T-helper 2 cell (primary cell): ENCODE measurements at places on chromosomes 5 and 9.

- no peak for DNase-seq
These were observed 621.7 kb downstream of the SEMA5A start for GRCh38 chr5:8924054-8924793.

GRCh38 chr5:148607406-148607805 lies 46.9 kb downstream of the HTR4 start:
- no peak for DNase-seq

GRCh38 chr5:35312267-35312666 lies 82.0 kb upstream of the PRLR start:
- DNase-seq, result no peak

DNA sequence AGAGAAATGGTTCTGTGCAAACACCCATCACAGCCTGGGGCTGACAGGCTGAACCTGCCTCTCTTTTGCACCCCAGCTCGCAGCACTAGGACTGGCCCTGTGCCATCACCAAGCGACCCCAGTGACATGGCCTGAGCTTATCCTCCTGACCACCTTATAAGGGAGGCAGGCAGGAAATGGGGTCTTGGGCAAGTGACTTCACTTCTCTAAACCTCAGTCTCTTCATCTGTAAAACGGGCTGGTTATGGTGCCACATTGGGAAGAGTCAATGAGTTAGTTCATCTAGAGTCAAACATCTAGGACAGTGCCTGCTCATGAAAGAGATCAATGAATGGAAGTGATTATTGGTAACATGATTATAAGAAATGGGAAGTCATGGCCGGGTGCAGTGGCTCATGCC lies 6.2 kb downstream of the SNCB start:
- no peak for DNase-seq

DNA sequence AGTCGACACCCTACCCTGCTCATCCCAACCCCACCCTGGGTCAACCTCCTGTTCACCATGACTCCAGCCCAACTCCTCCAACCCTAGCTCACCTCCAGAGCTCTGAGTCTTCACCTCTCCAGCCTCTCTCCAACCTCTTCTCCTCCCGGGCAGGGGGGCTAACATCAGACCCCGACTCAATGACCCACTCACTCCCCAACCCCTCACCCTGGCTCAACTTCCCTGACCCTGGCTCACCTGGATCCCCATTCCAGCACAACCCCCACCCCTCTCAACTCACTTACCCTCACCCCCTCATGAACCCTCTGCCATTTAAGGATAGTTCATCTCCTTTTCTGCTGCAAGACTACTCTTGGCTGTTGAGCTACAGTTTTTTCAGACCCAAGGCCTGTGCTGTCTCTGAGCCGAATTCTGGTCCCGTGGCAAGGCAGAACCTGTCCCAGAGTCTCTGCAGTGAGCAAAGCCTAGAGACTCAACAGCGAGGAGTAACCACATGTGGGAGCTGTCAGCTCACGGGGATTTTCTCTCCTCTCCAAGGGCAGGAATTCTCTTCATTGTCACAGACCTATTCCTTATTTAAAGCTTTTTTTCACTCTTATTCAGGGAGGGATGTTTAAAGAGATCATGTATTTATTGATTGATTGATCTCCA lies 29.8 kb downstream of the ANKRD33B start:
- DNase-seq, result no peak

- no peak for DNase-seq
These were observed 23.5 kb downstream of the GDNF start for GRCh38 chr5:37816331-37816730.

DNA sequence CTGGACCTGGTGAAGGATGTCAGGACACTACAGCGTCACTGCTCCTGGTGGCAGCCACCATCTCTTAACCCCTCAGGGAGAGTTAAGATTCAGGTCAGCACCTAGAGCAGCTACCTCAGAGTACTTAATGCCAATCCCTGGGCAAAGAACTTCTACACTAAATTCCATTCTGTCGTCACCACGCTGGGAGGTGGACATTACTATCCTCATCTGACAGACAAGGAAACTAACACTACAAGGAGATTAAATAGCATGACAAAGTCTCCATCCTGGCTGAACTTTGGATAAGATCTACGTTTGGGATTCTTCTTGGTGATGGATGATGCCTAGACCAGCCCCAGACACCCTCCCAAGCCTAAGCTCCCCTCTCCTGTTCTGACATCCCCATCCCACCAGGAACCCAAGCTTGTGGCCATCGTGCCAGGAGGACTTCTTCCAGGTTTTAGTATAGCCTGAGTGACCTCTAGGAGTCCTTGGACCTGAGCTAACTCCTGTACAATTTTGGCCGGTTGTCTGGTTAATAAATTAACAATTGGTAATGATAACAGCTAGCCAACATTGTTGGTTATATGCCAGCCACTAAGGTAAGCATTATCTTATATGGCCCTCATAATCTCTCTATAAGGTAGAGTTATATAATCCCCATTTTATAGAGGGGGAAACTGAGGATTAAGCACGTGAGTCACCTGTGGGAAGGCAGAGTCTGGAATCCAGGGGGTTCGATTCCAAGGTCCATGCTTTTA lies 54.8 kb downstream of the C5orf15 start:
- DNase-seq, result no peak

DNA sequence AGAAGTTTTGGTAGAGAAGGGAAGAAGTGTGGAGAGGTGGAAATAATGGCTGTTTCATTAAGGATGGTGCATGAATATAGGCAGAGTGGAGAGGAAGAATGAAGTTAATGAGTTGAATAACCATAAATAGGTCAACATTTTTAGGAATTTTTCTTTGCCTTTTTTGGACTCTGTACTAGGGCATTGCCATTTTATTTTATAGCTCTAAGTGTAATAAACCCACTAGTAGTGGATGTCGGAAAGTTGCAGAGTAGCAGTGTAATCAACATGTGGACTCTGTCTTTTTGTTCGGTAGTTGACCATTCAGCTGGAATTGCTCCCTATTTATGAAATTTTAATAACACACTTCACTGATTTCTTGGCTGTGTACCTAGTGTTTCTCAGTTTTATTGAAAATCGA lies 199.1 kb downstream of the WDR70 start:
- DNase-seq, result no peak

DNA sequence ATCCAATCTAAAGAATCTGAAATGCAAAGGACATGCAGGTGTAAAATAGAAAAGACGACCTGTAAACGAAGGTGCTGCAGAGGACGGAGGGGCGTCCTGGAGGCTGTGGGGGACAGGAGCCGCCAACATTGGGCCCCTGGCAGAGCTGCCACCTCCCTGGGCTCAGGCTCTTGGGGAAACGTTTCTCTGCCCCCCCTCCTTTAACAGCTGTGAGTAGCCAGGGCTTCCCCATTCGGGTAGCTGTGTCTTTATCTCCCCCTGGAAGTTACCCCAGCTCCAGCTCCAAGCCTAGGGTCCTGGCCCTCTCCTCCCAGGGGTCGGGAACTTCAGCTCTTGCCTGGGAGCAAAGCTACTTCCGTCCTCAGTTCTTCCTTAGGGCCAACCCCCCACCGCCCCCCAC lies 51.5 kb downstream of the PSD2 start:
- DNase-seq, result no peak
